ENCODE measurements at places on chromosomes 2 and 18. TPM values are rescaled to one million over a fixed set of nuclear protein-coding genes. Genes with fewer than 3 reads are reported as not detected.

The ATG4B gene
- 124 TPM for total RNA-seq

DNA sequence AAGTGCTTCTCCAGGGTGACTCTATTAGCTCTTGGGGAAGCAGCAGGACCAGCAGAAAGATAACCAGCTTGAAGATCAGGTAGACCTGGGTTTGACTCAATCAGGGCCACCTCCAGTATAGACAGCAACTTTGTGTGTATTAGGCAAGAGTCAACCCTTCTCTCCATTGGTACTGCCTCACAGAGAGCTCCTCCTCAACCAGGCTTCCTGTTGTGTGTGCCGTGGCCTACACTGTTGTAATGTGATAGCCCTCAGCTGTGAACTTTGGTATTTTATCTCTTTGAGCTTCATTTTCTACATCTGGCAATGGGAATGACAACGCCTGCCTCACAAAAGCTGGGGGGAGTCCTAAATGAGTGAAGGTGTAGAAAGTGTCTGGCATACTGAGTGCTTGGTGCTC is 17.0 kb upstream of the MAP3K20 start:
- no peak overlapping the region for H3K27ac ChIP-seq
- DNase-seq = no peak
- no peaks in the 10 kb centered on the region for H3K36me3 ChIP-seq
- peaks cover 13% of the 10 kb centered on the region for H3K4me1 ChIP-seq

DNA sequence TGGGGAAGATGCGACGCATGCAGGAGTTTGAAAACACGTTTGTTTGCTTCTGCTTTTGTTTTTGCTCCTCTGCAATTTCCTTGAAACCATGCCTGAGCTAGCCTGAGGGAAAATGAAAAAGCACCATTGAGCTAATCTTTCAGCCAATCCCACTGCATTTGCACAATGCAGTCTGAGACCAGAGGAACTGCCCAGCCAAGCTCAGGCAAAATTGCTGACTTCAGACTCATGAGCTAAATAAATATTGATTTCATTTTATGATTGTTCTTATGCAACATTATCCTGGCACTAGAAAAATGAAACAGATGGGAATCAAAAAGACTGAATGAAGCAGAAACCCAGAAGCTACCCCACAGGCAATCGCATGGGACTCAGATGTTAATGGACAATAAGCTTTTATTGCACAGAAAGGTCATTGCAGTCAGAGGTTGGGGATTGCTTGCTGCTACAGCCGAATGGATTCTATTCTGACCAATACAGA is 37.0 kb downstream of the TPRKB start:
- H3K27me3 ChIP-seq = peaks cover 8% of the 10 kb centered on the region
- peaks cover 35% of the 10 kb centered on the region for H3K4me1 ChIP-seq
- H3K36me3 ChIP-seq = peaks cover 10% of the 10 kb centered on the region
- H3K27ac ChIP-seq = no peak overlapping the region

DNA sequence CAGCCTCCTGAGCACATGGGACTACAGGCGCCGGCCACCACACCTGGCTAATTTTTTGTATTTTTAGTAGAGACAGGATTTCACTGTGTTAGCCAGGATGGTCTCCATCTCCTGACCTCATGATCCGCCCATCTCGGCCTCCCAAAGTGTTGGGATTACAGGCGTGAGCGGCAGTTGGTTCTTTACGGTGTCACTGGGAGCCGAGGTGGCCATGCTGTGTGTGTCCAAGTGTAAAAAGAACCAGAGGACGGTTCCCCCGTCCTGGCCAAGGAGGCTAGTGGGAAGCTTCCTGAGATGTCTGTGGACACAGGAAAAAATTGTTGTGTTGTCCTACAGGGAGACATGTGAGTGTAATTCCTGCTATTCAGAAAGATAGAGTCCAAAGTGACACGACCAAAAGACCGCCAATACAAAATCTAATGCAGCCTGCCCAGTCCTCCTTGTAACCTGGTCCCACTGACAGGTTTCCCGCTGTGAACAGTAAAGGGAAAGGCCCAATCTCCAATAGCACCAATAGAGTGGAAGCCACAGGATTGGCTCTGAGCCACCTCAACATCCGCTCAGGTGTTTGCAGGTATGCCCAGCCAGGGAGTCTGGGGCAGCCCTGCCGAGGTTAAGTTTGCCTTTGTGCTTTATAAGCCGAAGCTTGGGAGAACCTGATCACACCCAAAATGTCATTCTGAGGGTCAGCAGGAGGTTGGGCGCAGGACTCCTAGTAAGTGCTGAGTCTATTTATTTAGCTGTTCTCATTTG is 40.6 kb downstream of the NCK2 start:
- H3K36me3 ChIP-seq = peaks cover 14% of the 10 kb centered on the region
- H3K4me3 ChIP-seq = no peak overlapping the region
- peaks cover 69% of the 10 kb centered on the region for H3K4me1 ChIP-seq
- DNase-seq = no peak
- no peaks in the 10 kb centered on the region for H3K27me3 ChIP-seq

- H3K27me3 ChIP-seq = peaks cover 4% of the 10 kb centered on the region
- H3K4me1 ChIP-seq = no peaks in the 10 kb centered on the region
- no peaks in the 10 kb centered on the region for H3K36me3 ChIP-seq
- no peak overlapping the region for H3K27ac ChIP-seq
Measured at GRCh38 chr2:145022666-145023333, 502.9 kb upstream of the ZEB2 start.

- no peaks in the 10 kb centered on the region for H3K4me1 ChIP-seq
- H3K27me3 ChIP-seq = no peaks in the 10 kb centered on the region
- peaks cover 5% of the 10 kb centered on the region for H3K36me3 ChIP-seq
- H3K27ac ChIP-seq = no peak overlapping the region
- H3K4me3 ChIP-seq = no peak overlapping the region
Measured at GRCh38 chr2:189798312-189799029, 14.2 kb downstream of the PMS1 start.

DNA sequence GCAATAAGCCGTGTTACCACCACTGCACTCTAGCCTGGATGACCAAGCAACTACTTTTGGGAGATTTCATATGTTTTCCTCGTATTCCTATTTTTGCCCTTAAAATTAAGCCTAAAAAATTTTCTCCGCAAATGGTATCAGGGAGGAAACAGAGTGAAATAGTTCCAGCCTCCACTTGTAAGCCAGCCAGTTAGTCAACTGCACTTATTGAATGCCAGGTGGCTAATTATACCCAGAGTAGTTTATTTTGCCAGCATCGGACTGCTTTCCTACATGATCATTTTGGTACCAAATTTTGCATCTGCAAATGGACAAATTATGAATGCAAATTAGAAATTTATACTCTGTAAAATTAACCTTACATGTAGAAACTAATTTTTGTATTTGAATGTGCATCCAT is 90.2 kb upstream of the ARHGAP28 start:
- H3K4me1 ChIP-seq = no peaks in the 10 kb centered on the region
- no peaks in the 10 kb centered on the region for H3K36me3 ChIP-seq
- H3K4me3 ChIP-seq = no peak overlapping the region
- H3K27me3 ChIP-seq = peaks cover 1% of the 10 kb centered on the region

- peaks cover 4% of the 10 kb centered on the region for H3K36me3 ChIP-seq
- H3K27ac ChIP-seq = no peak overlapping the region
- H3K4me1 ChIP-seq = peaks cover 4% of the 10 kb centered on the region
- H3K4me3 ChIP-seq = no peak overlapping the region
- no peak for DNase-seq
Measured at GRCh38 chr2:110871637-110872036, 139.3 kb downstream of the ACOXL start.

Measured in endothelial cell (in vitro differentiated cells).